ENCODE measurements at places on chromosomes 11 and 22. TPM values are rescaled to one million over a fixed set of nuclear protein-coding genes. Genes with fewer than 3 reads are reported as not detected.

The OSM gene
- total RNA-seq: 135 TPM

The TIGD3 gene
- 1.4 TPM for total RNA-seq

The PRSS23 gene
- total RNA-seq: 0.16 TPM

The HMBS gene
- 32.5 TPM for total RNA-seq

The CFAP68 gene
- 17.8 TPM for total RNA-seq
